ENCODE measurements at places on chromosomes 7 and 10. TPM values are rescaled to one million over a fixed set of nuclear protein-coding genes. Genes with fewer than 3 reads are reported as not detected.
A peak's percentile ranks its signal among the peaks of the same experiment; 100 is the strongest.

- peak; percentile 78 for ATAC-seq
These were observed 95.5 kb upstream of the KCNIP2 start for GRCh38 chr10:101939008-101939648.

OR2A5 gene
- not detected for total RNA-seq

TRPV5 gene
- total RNA-seq = not detected

LZTS2 gene
- total RNA-seq = 23.0 TPM

SLC18A2 gene
- 0.12 TPM for total RNA-seq

GRCh38 chr10:77084431-77085144 is 553.0 kb downstream of the KCNMA1 start:
- no peak for ATAC-seq

- no peak for ATAC-seq
These were observed 8.7 kb upstream of the CDHR1 start for GRCh38 chr10:84185526-84186175.

GRCh38 chr10:58909881-58910280 is 266.6 kb upstream of the PHYHIPL start:
- no peak for ATAC-seq

KLF14 gene
- total RNA-seq = not detected

ARF5 gene
- total RNA-seq = 197 TPM

- peak; percentile 51 for ATAC-seq
These were observed 15.6 kb upstream of the CHST3 start for GRCh38 chr10:71948496-71949067.

GRCh38 chr7:73718905-73719805 is at the start of gene STX1A:
TSS of gene STX1A (minus strand) at chr7:73719669. CDS start at chr7:73719631, 38 bp downstream.
- peak; percentile 68 for ATAC-seq

THSD7A gene
- 1.00 TPM for total RNA-seq

GRCh38 chr7:151231080-151231479 is 1.2 kb upstream of the CHPF2 start:
- no peak for ATAC-seq

OR2A12 gene
- total RNA-seq = not detected

- ATAC-seq = no peak
These were observed 36.2 kb upstream of the SDK1 start for GRCh38 chr7:3264693-3265339.

DNA sequence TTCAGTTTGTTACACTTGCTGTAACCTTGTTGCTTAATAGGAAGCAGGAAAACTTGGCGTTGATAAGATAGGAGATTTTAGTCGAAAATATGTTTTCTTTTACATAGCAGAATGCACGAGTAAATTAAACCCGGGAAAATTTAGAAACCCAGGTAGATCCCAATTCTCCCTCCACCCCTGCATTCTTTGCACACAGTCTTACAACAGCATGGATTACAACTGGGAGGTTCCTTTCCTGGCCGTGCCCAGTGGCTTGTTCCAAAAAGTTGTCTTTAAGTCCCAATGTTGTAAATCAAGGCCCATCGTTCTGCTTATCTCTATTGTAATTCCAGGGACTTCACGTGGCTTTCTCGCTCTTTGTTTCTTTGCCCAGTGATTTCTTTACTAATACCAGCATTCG is 1.1 kb upstream of the DPY19L1 start:
- ATAC-seq = no peak

GRCh38 chr7:90402785-90403173 is 482 bp upstream of the CLDN12 start:
- ATAC-seq = no peak

IFIT2 gene
- total RNA-seq = 1.5 TPM

GRCh38 chr7:55532150-55532917 is 40.0 kb downstream of the VOPP1 start:
- no peak for ATAC-seq

GRCh38 chr10:3720228-3721019 is 64.6 kb downstream of the KLF6 start:
- peak; percentile 81 for ATAC-seq

DNA sequence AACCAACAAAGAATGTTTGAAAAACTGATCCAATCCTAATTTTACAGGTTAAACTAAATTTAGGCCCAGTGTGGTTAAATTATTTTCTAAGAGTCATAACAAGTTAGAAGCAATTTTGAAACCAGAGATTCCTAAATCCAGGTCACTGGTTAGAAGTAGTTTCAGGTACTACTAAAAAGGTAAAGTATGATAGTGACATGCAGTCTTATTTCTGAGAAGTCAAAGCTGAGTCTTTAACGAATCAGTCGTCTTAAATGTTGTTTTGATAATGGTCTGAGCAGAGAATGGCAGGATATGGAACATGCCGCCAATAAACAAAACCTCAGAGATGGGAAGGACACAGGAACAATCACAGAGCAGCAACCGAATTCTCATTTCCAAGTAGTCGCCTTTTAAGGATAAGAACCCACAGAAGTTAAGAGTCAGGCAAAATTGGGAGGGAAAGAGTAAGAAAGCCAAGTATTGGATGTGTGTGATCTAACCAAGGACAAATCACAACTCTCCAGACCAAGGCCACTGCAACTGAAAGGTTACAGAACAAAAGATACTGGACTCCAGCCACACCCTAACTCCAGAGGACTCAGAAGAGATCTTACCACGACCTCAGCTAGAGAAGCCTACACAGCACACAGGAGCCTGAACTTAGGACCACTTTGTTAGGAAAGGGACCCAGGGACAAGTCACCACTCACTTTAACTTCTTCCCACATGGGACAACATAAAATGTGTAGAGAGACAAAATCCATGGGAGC is 19.7 kb downstream of the TMEM243 start:
- no peak for ATAC-seq

- no peak for ATAC-seq
These were observed 554.0 kb downstream of the MDFIC start for GRCh38 chr7:115475761-115476385.

TAS2R4 gene
- 0.56 TPM for total RNA-seq

- no peak for ATAC-seq
These were observed 9.6 kb upstream of the CFAP70 start for GRCh38 chr10:73368238-73368637.

MEOX2 gene
- total RNA-seq = 0.60 TPM

DNA sequence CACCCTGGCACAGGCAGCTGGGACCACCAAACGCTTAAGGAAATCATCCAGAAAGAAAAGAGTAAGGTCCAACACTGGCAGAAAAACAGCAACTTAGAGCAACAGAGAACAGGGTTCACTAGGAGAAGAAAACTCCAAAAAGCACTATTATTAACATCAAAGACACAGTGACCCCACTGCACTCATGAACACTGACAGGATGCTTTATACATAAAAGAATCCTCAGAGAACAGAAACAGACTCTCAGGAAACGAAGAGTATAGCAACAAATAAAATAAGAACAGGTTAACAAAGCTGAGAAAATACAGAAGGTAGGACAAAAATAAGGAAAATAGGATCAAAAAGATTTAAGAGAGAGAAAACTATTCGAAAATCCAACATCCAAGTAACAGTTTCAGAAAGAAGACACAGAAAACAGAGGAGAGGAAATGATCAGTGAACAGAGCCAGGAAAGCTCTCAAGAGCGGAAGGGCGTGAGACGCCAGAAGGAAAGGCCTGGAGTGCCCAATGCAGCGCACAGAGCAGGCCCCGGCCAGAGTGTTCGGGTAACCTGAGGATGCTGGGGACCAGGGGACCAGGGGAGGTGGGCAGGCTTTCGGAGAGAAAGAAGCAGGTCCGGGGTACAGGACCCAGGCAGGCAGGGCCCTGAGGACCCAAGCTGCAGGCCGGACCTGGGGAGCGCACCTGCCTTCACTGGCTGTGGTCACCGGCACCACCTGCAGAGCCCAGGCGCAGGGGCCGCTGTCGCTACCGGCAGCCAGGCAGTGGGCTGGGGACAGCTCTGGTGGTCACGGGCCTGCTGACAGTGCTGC is 258.2 kb downstream of the MAD1L1 start:
- ATAC-seq = no peak

ENO4 gene
- not detected for total RNA-seq

DNA sequence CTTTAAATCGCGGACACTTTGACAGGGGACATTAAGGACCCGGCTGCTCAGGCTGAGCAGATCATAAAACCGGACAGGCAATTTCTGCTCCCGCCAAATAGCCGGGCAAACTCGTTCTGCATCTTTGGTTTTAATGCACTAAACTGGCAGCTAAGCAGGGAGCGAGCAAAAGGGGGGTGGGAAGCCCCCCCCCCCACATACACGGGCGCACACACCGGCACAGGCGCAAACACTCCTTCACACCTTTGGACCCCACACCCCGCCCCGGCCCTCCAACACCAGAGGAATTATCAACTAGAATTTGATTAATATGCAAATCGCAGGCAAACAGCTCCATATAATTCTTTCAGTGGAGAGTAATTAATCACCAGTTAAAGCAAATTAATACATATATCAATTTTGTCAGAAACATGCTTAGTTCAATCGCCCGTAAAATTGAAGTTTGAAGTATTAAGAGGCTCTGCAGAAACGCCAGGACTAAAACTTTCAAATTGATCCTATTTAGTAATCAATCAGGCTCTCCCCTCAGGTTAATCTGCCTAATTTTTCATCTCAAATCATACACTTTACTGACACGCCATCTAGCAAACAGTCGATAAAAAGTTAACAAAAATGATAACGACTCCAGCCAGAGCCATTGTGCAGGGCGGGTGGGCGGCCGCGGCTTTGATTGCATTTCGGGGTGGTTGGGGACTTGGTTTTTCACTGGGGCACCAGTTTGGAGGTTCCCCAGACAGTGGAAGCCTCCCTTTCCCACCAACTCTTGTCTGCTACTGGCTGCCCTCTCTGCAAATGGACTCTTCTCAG is 9.9 kb downstream of the LBX1 start:
- ATAC-seq = no peak

GRCh38 chr10:31664803-31665202 is 263.8 kb downstream of the ARHGAP12 start:
- ATAC-seq = no peak

SEC31B gene
- 3.2 TPM for total RNA-seq

Measured in esophagus mucosa (tissue), 1 donor.